ENCODE measurements at places on chromosomes 2 and 18. TPM values are rescaled to one million over a fixed set of nuclear protein-coding genes. Genes with fewer than 3 reads are reported as not detected.

Gene MC2R
- not detected for total RNA-seq

Gene PNPT1
- 20.7 TPM for total RNA-seq

Gene CGREF1
- total RNA-seq, result 8.6 TPM

Gene COL3A1
- 1,346 TPM for total RNA-seq

Gene MIB1
- total RNA-seq, result 57.1 TPM

Gene ACOXL
- total RNA-seq, result not detected

Gene IL1F10
- total RNA-seq, result not detected

Gene SLC4A3
- 2.0 TPM for total RNA-seq

Gene ARHGAP28
- total RNA-seq, result 8.6 TPM

Gene IL1R1
- total RNA-seq, result 135 TPM

Gene SCYGR1
- not detected for total RNA-seq

Gene CMPK2
- 3.7 TPM for total RNA-seq

- peak; percentile 62 for DNase-seq
These were observed 21.6 kb upstream of the GPR17 start for GRCh38 chr2:127624320-127624755.

DNA sequence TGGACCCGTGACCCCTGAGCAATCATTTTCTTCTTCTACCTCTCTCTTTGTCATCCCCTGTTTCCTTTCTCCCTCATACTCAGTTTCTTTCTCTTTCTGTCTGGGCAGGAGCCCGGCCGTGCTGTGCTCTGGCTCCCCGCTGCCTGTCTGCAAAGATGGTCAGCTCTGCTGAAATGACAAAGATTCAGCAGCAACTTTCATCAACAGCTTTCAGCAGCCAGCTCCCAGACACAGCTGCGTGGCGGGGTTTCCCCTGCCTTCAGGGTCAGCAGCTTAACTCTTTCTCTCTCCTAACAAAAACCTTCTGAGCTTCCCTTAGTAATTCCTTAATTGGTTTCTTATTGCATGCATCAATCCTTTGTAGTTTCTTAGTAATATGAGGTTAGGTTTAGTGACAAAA is 1234.4 kb downstream of the CNTNAP5 start:
- DNase-seq, result no peak

- peak; percentile 88 for DNase-seq
These were observed 46.0 kb downstream of the LRRFIP1 start for GRCh38 chr2:237673130-237674001.

GRCh38 chr2:109128616-109129355 is at the start of gene SH3RF3:
Gene SH3RF3, plus strand, starts transcription at chr2:109129205.
- DNase-seq, result peak; percentile 86

GRCh38 chr18:46321955-46322354 is 217.8 kb downstream of the HAUS1 start:
- no peak for DNase-seq

DNA sequence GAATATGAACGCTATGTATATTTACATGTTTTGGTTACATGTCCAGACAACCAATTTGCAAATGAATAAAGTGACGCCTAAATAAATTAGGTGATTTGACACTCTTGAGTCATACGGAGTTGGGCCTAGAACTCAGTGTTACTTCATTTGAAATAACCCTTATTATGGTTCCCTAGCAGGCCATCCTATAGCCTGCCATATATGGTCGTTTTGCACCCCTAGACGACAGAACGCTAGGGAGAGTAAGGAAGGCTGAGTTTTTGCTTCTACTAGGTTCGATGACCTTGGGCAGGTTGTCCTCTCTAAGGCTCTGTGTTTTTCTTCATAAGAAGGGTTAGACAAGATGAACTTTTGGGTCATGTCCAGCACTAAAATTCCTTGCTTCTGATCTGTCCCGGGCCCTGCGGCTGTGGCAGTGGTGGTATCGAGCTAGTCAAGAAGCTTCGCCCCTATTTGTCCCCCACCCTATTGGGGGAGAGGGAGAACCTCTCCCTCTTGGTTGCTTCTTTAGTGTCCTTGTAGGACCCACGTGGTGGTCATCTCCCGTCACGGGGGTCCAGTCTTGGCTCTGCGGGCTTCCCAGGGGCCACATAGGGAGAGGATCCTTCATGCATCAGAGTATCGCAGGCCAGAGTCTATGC is 574 bp upstream of the EML4 start:
- DNase-seq, result no peak

- DNase-seq, result no peak
These were observed 71.5 kb downstream of the MAPRE2 start for GRCh38 chr18:35112696-35113095.

- DNase-seq, result no peak
These were observed 254.8 kb upstream of the DSEL start for GRCh38 chr18:67771271-67771670.

DNA sequence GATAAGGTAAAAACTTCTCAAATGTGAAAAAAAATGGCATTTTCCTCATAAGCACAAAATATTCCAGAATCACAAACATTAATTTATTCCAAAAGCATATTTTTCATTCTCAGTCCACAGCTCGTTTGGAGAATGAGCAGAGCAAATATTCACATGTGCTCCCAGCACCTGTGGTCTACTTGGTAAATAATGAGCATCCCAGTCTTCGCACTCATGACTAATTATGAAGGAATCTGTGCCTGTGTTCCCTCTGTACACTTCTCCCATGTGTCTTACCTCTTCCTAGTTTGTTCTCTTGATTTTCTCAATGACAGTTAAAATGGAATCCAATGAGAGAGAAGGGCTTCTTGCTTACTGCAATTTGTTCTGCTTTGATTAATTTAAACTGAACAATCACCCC is 671.0 kb upstream of the SOX11 start:
- DNase-seq, result no peak

DNA sequence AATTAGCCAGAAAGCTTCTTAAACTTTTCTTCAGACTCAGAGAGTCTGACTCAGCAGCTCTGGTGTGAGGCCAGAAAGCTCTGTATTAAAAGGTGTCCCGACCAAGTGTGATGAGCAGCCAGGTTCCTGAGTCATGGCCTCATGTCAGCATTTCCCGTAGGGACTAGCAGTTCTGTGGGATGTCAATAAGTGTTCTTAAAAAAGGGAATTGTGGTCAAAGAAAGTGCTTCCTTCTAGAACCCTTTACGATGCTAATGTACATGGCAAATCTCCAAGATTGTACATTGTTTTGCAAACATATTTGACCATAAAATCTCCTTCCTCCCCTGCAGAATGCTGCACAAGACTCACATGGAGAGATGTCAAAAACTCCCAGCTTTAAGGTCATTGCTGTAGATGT is 80.1 kb downstream of the PLA2R1 start:
- peak; percentile 47 for DNase-seq

GRCh38 chr18:46278481-46279465 is 174.6 kb downstream of the HAUS1 start:
- no peak for DNase-seq

- no peak for DNase-seq
These were observed 148.2 kb upstream of the GLI2 start for GRCh38 chr2:120587279-120587996.

- no peak for DNase-seq
These were observed 455.7 kb downstream of the TSN start for GRCh38 chr2:122210898-122211856.

- no peak for DNase-seq
These were observed 56.2 kb downstream of the WDSUB1 start for GRCh38 chr2:159230145-159230877.

GRCh38 chr2:45707006-45707405 is 55.5 kb downstream of the PRKCE start:
- DNase-seq, result no peak

GRCh38 chr18:5237723-5238370 is 40.8 kb upstream of the AKAIN1 start:
- peak; percentile 93 for DNase-seq

DNA sequence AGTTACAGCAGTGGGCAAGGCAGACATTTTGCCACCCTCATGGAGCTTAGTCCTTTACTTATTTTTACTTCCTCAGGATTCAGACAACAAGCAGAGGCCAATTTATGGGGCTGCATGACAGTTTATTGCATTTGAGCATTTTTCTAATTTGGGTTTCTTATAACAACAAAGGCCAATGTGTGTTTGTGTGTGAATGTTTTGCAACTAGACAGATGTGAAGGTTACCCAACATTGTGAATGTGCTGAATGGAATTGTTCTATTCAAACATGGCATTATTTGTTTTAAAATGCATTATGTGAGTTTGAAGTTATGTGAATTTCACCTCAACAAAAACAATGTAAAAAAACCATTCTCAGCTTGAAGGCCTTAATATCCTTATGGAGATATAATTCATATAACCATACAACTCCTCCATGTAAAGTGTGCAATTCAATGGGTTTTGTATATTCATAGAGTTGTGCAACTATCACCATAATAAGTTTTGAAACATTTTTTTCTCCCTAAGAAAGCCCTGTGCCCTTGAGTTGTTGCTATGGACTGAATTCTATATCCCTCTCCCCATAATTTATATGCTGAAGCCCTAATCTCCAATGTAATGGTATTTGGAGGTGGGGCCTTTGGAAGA is 57.3 kb downstream of the CCDC195 start:
- no peak for DNase-seq

DNA sequence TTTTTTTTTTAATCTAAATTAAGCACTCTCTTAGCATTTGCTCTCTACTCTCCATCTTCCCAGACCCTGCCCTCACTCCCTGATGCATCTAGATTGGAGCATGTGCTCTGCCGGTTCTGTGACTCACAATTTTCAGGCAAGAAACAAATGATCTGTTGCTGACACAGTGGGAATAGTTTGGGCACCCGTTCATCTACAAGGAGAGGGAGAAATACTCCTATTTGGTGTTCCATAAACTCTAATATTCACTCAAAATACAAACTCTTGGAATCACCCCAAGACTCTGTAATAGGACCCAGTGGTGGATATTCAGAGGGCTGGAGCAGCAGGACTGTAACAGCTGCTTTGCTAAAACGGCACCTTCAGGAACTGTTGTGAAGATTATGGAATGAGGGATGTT is 37.1 kb upstream of the LINC00305 start:
- DNase-seq, result no peak

GRCh38 chr2:238407566-238407965 is 19.2 kb upstream of the ASB1 start:
- DNase-seq, result no peak

DNA sequence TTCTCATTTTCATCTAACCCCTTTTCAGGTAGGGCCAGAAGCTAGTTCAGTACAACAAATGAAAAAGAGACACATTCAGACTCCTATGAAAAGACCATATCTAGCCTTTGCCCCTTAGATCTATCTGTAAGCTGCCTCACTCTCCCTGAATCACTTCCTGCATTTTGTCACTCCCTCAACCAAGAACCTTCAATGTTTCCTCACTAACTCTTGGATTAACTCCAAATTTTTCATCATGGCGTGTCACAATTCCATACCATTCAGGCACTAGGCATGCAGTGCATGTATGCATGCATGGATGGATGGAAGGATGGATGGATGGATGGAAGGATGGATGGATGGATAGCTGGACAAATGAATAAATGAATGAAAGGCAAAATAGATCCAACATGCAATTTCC is 356.9 kb downstream of the TNS1 start:
- no peak for DNase-seq

GRCh38 chr2:34242763-34243123 is 643.6 kb upstream of the FAM98A start:
- DNase-seq, result no peak

DNA sequence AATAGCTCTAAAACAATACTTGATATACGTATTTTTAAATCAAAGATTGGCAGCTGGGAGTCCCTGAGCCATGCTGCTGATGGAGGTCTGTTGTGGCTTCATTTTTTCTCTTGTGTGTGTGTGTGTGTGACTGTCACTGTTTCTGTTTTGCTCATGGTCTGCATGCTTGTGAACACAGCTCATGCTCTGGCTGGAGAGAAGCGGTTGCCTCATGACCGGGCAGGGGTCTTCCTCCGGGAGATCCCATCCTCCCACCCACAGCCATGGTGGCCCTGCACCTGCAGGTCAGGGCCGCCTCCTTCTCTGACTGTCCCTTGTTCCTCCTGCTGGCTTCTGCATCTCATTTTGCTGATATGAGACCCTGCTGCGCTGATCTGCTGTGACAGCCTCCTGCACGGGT is 47.3 kb upstream of the GALR1 start:
- no peak for DNase-seq

DNA sequence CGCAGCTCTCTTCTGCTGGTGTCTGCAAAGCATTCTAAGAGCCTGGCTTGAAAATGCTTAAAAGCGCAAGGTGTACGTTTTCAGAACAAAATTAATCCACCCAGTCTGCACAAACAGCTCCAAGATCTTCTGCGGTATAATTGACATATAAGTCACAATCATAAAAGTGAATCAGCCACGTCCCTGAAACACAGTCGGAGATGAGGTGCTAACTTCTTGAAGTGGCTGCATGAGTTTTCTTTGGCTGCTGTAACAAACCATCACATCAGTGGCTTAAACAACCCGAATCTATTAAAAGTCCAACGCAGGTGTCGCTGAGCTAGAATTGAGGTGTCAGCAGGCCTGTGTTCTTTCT is 32.6 kb downstream of the ARL4C start:
- no peak for DNase-seq

DNA sequence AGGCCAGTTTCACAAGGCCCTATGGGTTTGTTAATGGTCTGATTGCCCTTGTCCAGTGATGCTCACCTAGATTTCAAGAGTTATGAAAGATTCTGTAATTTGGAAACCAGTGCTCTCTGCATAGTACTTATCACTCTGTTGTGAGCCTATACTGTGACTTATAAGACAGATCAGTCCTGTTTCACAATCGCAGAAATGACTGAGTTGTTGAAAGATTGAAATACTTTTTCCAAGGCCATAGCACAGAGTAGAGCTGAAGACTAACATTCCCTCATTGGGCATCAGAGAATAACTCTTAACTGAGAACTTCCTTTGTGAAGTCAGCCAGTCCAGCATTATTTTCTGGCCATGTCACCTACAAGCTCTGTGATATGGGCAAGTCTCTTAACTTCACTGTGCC is 44.0 kb downstream of the CCDC85A start:
- DNase-seq, result no peak

DNA sequence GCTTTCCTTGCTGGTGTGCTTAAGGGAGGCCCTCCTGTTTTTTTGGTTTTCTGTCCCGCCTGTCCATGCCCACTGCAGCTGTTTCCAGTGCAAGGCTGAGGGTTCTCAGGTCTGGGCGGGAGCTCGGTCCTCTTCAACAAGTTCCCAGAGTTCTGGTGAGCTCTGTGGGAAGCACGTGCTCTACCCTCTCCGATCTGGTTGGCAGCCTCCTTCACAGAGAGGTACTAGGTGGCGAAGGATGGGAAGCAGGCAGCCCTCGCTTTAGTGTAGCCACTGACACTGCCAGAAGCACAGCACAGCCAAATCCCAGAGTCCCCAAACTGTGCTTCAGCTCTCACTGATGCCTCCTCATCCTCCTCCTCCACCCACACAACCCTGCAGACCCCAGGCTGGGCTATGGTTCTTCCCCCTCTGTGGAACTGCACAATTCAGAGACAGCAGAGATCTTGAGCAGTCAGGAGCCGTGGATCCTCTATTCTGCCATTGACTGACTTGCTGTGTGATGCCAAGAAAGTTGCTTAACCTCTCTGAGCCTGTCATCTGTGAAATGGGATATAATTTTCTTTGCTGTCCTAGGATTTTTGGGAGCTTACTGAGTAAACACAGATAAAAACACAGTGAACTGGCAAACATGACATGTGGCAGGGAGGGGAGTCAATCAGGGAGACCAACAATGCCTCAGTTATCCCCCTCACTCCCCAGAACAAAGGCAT is 157.3 kb downstream of the MSH2 start:
- DNase-seq, result no peak

Measured in aorta (tissue), 5 donors.